ENCODE measurements at places on chromosomes 1 and 21. TPM values are rescaled to one million over a fixed set of nuclear protein-coding genes. Genes with fewer than 3 reads are reported as not detected.

The BECN2 gene
- total RNA-seq: not detected

The TPTE gene
- not detected for total RNA-seq

The LRRC42 gene
- total RNA-seq: 47.5 TPM

GRCh38 chr1:24071941-24072340 is 40.0 kb downstream of the MYOM3 start:
- DNase-seq: no peak

DNA sequence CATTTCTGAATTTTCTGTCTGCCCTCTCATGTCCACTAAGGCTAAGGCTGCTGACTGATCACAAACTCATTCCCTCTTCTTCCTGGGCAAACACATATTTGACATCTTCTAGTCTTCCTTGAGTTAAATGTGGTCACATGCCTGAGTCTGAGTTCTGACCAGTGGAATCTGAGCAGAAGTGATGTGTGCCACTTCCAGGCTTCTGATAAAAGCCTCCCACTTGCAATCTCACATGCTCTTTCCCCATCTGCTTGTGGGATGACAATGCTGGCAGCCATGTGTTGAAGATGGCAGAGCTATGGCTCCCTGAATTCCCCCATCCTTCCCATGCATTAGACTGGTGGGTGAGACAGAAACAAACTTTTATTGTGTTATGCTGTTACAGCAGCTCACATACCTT is 149.9 kb upstream of the ZNF648 start:
- no peak for DNase-seq

- DNase-seq: peak; percentile 69
These were observed 93.0 kb downstream of the DYRK1A start for GRCh38 chr21:37459575-37459974.

- peak; percentile 63 for DNase-seq
These were observed 156.7 kb downstream of the BRINP3 start for GRCh38 chr1:190320952-190321351.

DNA sequence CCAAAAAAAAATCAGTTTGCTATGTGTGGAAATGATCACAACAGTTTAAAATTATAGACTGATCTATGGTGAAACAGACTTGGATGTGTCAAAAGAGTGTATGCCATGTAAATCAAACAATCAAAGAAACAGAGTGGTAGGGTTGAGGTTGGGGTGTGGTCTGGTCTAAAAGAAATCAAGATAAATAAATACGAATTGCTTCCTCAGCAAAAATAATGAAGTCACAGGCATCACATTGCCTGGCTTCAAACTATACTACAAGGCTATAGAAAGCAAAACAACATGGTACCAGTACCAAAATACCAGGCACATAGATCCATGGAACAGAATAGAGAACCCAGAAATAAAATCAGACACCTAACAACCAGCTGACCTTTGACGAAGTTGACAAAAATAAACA is 1796.9 kb downstream of the NCAM2 start:
- DNase-seq: no peak

DNA sequence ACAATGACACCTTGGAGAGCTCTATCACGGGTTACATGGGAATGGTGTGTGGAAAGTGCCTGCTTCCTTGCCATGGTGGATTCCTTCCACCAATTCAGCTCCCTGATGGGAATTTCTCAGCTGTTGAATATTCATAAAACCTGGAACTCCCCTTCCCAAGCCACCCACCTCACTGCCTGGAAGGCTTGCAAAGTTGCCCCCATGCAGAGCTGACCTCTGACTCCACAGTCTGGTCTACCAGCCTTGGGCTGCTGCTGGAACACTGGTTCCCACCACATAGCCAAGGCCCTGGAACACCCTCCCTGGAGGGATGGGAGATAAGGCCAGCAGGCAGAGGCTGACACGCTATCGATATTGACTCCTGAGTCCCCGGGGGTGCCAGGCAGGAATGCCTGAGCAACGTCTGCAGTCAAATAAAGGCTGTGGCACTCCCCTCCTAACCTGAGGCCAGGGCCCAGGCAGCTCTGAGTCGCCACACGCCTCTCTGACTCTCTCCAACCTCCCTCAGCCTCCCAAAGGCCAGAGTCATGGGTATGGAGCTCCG is 8.8 kb downstream of the CCDC24 start:
- no peak for DNase-seq

Data from IMR-90 (cell line).